ENCODE measurements at places on chromosomes 2 and 18.

DNA sequence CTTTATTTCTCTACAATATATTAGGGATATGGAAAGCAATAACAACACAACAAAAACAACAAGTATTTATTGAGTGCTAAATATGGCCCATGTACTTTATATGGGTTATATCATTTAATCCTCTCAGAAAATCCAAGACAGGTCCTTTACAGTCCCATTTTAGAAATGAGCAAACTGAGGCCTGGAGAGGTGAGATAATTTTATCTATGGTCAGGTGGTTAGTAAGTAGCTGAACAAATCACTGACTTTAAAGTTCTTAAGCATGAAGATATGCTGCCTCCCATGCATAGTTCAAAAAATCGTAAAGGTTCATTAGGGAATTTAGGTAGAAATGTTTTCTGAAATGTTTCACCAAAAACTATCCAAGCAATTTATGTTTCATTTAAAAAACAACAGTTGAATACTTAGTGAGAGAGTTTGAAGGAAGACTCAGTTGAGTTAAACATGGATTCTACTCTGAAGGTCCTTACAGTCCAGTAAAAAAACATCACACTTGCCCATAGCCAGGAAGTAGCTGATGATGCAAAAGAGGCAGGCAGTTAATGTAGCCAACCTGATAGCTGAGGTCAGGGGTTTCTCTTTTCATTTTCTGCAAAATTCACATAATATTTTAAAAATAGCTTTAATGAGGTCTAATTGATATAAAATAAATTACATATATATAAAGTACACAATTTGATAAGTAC, 7.6 kb upstream of the NFE2L2 start:
- no peak for DNase-seq

DNA sequence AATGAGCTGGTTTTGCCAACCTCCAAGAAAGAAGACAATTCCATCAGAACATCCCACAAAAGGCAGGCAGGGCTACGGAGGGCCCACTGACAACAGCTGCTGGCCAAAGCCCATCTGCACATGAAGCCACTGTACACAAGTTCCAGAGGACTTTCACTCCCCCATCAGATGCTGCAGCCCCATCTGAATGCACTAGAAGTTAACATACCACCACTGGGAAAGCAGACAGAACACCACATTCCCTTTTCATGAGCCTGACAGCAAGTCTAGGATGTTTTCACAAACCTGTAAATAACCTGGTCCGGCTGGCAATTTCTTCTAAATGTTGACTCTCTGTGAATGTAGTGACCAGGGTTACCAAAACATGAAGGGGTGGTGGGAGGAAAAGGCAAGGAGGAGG, 41.5 kb downstream of the CCBE1 start:
- DNase-seq = no peak

DNA sequence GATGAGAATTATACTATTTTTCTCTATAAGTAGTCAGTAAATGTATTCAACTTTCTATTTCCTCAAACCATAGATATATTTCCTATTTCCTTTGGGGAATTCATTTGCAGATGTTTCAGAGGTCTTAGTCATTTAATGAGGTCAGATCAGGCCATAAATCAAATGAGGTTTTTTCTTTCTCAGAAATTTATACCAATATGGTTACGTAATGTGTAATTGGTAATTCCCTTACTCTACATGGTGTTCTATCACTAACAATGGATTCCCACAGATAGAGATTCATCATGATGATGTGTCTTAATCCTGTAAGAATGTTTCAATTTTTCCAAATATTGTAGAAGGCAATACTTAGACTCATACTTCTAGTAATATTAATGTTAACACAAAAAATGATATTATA, 108.0 kb downstream of the DPP4 start:
- no peak for DNase-seq

GRCh38 chr2:120251078-120251477, 1.6 kb upstream of the RALB start:
- no peak for DNase-seq

DNA sequence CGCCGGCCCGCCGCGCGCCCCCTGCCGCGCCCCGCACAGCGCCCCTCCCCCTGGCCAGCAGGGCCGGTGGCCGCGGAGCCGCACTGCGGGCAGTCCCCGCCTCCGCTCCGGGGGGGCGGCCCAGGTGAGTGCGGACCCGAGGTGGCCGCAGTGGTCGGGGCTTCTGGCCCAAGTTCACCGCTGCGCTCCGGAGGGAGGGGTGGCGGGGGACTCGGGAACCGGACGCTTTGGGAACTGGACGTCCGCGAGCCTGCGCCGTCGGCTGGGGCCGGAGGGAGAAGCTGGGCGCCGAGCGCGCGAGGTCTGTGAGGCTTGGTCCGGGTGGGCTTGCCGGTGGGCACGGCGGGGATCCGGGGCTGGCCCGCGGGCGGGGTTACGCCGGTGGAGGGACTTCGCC, 591 bp upstream of the LDLRAD4 start:
- DNase-seq = no peak

GRCh38 chr18:76492669-76493212, 2.3 kb downstream of the ZNF516 start:
- DNase-seq = peak; percentile 54

DNA sequence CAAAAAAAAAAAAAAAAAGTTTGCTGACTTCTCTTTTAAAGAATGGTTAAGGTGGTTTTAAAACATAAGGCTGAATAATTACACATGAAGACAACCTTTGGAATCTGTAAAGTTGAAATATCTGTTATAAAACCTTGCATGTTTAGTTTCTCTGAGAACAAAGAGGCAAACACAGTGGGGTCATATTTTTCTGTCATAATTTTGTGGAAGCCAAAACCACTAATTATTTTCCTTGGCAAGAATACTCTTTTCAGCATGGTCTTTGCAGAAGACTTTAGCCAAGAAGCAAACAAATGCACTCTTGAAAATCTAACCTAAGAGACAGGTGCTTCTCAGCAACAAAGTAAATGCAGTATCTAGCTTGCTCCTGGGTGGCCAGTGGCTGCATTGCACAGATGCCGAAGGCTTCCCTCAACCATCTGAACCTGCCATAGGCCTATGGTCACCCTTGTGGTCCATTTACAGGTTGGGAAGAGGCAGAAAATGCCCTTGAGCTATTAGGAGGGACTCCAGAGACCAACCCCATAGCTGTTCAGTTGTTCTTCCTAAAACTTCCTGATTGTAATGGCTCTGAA, 44.8 kb downstream of the ZAP70 start:
- no peak for DNase-seq

- DNase-seq = no peak
These were observed 368.9 kb upstream of the HS6ST1 start for GRCh38 chr2:128687565-128687964.

- DNase-seq = no peak
These were observed 81.7 kb downstream of the FEZ2 start for GRCh38 chr2:36516136-36516870.

DNA sequence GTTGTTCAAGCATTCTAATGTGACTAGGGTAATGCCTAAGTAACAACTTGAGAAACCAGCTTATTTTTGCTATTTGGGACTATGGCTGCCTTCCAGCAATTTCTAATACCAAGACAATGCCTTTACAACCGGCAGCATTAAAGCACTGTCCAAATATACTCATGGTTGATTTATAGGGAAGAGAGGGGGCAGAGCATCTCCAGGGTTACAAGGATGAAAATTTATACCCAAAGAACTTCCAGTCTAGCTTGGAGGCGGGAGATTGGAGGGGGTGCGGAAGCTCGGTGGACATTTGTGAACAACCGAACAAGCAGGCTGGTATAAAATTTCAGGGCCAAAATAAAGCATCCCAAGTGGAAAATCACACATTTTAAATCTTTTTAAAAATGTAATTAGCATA, 294.9 kb upstream of the STON1 start:
- DNase-seq = no peak

GRCh38 chr18:1049173-1049572, 144.5 kb downstream of the ADCYAP1 start:
- no peak for DNase-seq

GRCh38 chr2:122238006-122238559, 482.6 kb downstream of the TSN start:
- DNase-seq = no peak

GRCh38 chr2:133434959-133435668, 133.1 kb downstream of the NCKAP5 start:
- DNase-seq = no peak

- DNase-seq = no peak
These were observed 109.7 kb downstream of the MBD5 start for GRCh38 chr2:148130581-148130980.

DNA sequence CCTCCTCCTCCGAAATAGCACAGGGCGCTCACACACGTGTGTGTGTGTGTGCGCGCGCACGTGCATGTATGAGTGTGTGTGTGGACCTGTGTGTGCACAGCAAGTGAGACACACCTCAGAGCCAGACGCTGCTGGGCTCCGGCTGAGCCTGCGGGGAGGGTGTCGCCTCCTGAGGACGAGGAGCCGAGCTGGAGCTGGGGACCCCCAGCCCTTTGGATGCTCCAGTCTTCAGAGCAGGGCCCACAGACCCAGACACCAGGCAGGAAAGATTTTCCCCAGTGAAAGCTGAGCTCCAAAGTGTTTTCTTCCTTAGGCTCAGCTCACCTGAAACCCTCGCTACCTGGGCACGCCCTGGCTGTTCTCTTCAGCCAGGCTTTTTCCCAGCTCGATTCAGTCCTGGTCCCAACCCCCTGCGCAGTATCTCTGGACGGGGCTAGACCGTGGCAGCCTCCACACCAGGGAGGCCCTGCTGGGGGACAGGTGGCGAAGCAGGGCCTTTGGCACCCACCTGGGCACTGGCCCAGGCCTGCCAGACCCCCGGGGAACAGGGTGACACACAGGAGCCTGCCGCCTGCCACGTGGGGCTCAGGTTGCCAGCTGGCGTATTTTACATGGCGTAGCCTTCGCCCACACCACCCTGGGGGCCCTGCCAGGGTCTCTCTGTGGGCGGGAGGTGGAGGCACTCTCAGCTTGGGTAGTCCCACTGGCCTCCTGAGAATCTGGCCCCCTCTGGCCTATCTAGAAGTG, 36.2 kb downstream of the PDIA6 start:
- no peak for DNase-seq

DNA sequence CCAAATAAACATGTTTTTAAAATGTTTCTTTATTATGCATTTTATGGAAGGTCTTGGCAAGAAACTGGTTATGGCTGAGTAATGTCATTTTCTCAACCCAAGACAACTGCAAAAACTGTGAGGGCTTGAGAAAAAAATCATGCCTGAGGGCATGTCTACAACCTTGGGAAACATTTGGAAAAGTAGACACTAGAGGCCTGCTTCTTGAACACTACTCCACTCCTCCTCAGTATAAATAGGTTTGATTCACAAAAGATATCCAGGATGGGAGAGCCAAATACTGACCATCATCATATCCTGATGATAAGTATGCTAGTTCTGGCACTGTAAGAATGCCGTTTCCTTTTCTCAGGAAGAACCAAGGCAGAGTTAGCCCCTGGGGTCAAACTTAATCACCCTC, 71.1 kb downstream of the OSR1 start:
- DNase-seq = no peak

DNA sequence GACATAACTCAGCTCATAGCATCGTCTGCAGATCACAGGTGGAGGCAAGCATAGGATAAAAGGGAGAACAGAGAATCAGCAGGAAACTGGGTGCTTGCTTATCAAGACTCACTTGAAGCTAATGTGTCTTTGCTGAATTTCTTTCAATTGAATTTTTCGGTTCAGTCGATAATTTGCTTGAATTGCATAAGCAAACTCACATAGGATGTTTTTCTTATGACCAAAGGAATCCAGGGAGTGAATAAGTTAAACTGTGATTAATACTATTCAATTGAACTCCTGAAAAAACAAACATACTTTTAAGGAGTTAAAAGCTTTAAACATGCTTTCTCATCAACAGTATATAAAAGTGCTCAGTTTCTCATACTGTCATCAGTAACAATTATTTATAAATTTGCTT, 707.1 kb upstream of the ACVR2A start:
- no peak for DNase-seq

DNA sequence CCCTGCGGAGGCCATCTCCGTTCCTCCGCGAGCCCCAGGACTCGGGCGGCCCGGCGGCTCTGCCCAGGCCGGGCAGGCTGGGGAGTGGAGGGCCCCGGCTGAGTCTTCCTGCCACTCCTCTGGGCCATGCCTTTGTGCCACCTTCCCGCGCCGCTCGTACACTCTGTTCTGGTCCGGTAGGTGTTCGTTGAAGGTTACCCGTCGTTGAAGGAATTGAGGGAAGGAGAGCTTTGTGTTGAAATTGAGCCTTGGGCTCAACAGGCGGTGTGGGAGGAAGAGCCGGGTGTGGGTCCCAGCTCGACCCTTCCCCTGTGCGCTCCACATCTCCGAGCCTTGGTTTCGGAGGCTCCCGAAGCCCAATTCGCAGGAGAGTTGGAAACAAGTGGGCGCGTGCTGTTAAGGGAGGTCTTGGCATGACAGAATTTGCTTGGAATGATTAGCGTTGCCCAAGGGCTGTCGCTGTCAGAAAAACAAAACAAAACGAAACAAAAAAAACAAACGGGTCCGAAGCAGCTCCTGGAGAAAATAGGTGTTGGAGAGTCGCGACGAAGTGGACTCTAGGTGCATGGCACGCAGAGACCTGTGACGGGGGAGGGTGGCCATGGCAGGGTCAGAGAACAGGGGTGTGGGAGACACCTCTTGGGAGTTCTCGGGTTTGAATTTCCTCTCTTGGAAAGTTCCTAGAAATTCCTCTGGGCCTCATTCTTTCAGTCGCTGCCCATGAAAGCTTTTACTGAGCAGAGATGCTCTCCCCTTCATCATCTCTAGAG, 1.2 kb upstream of the MZT2A start:
- DNase-seq = no peak

GRCh38 chr2:170813611-170814532, 2.8 kb upstream of the GAD1 start:
- no peak for DNase-seq

- DNase-seq = no peak
These were observed 103.0 kb downstream of the SPIRE1 start for GRCh38 chr18:12554796-12555388.

GRCh38 chr2:20334605-20335203, 15.9 kb downstream of the PUM2 start:
- no peak for DNase-seq

DNA sequence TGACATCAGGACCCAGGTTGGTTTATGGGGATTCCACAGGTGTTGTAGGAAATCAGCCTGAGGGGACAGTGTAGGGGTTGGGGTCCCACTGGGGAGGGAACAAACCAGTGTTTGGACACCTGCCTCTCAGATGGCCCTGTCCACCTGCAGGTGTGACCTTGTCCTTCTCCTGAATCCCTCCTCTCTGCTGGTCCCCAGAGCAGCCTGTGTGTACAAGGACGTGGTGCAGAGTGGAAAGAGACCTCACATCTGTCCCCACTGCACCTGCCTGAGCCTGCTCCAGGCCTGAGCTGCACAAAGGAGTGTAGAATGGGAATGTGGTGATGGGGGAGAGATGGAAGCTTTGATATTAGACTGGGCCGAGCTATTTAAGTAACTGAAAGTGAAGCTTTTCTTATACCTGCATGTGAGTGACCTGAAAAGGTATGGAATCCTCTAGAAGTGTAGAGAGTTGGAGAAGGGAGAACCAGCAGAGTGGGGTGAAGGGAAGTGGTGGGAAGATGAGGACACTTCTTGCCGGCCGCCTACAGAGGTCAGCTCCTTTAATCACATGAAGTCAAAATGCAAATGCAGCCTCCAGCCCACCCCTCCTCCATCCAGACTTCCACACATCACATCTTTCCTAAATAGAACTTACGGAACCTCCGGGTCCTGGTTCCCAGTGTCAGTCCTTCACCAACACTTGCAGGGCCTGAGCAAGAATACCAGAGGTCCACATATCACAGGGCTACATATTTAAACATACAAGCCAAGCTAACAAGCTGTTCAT, 89.3 kb upstream of the SMAD2 start:
- DNase-seq = no peak

Data from NCI-H187 treated with DMSO at 0.1 percent for 48 hours (cell line).